Frontal cortex (tissue), 4 donors: ENCODE measurements at places on chromosomes 4 and X. TPM values are rescaled to one million over a fixed set of nuclear protein-coding genes. Genes with fewer than 3 reads are reported as not detected.

The KCNIP4 gene
- total RNA-seq, result 16.7 TPM

The SULT1B1 gene
- total RNA-seq, result 0.41 TPM

The TAF9B gene
- 46.1 TPM for total RNA-seq

The FTSJ1 gene
- 36.3 TPM for total RNA-seq

The ACTRT1 gene
- not detected for total RNA-seq

The TCEAL4 gene
- 54.2 TPM for total RNA-seq

The HADH gene
- 10.6 TPM for total RNA-seq

The AKAP4 gene
- total RNA-seq, result not detected

The GLRB gene
- 44.0 TPM for total RNA-seq

The LRP2BP gene
- total RNA-seq, result 6.1 TPM

The KIF4A gene
- total RNA-seq, result 2.9 TPM

The NOX1 gene
- total RNA-seq, result not detected

The BST1 gene
- 4.5 TPM for total RNA-seq

The PCSK1N gene
- total RNA-seq, result 53.8 TPM

The MTNR1A gene
- not detected for total RNA-seq

The FGF16 gene
- 0.41 TPM for total RNA-seq

The LIMCH1 gene
- 140 TPM for total RNA-seq

The PLP1 gene
- total RNA-seq, result 11.8 TPM

The PNMA6F gene
- total RNA-seq, result 0.82 TPM

The NXF2B gene
- not detected for total RNA-seq
